Motor neuron (in vitro differentiated cells): ENCODE measurements at places on chromosomes 5 and 9.
A peak's percentile ranks its signal among the peaks of the same experiment; 100 is the strongest.

DNA sequence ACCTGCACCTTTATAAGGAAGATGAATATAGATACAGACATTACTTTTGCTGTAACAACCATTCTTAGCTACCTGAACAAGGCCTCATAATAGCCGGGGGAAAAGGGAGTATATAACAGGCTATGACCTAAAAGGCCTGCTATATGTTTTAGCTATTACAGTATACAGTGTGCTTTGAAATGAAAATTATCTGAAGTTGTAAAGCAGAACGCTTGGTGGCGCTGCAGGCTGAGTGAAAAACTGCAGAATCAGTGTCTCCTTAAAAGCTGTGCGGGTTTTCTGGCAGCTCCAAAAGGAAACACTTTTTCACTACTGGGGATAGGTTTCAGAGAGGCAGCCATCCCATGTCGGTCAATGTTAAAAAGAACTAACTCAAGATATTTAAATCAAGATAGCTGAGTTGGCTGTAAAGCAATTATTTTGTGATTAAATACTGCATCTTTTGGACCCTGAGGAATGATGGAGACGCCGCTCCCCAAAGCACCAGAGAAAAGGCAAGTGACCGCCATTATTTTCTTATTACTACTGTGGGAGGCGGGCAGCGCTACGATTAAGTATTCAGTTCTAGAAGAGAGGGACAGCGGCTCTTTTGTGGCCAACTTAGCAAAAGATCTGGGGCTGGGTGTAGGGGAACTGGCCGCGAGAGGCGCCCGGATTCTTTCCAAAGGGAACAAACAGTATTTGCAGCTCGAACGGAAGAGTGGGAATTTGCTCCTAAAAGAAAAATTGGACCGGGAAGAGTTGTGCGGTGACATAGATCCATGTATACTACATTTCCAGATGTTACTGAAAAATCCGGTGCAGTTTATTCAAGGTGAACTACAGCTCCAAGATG is 5.9 kb downstream of the PCDHB6 start:
- ATAC-seq, result no peak

DNA sequence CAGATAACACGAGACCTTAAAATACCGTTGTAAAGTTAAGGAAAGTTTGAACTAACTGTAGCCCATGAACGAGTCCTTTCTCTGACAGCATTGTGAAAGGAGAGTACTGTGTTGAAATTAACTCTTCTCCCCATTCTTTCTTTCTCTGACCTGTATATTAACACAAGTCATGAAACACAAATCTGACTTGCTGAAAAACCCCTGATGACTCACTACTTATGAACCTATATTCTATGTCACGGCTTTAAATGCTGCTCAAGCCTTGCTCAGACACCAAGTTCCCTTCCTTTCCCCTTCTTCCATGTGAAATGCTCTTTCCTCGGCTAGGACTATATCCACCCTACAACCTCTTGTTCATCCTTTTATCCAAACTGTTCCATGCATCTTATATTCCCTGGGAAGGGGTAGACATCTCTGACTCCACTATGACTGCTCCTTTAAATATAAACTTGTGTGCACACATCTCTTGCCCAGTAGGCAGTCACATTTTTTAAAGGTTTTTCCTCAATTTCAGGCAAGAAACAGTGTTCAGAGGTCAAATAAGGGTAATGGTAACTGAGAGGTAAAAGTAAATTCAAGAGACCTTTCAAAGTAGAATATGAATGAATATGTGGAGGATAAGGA is 142.9 kb downstream of the NFIB start:
- no peak for ATAC-seq

DNA sequence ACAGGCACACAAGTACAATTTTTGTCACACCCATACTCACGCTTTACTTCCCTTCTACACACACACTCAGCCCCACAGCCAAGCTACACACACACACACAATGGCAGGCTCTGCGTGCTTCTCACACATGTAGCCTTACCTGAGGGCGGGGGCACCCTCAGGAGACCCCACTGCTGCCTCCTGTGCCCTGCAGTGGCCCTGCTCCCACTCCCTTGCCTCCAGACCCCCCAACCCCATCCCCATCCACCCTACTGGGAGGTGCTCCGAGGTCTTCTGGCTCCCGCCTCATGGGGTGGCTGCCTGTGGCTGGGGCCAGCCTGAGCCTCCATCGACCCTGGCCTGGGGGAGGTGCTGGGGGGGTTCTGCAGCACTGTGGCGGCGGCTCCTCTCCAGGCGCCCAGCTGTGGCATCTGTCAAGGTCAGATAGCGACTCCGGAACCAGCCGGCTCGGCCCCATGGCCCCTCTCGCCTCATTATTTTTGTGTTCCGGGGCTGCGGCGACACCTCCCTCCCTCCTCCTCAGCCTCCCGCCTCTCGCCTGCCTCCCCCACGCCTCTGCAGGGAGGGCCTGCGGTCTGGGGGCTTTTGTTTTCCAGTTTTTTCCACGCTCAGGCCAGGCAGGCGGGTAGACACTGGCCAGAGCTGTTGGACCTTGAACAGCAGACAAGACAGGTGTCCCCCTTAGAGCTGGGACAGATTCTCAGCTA is 21.7 kb downstream of the CXXC5 start:
- peak; percentile 73 for ATAC-seq

- no peak for ATAC-seq
Measured at GRCh38 chr5:65326922-65327321, 154.8 kb downstream of the ADAMTS6 start.

- no peak for ATAC-seq
Measured at GRCh38 chr9:126000731-126001580, 253.8 kb downstream of the PBX3 start.

GRCh38 chr5:55234121-55234700 is 803 bp upstream of the CCNO start:
- ATAC-seq, result peak; percentile 11

- ATAC-seq, result no peak
Measured at GRCh38 chr5:97119007-97119390, 23.4 kb downstream of the LIX1 start.

DNA sequence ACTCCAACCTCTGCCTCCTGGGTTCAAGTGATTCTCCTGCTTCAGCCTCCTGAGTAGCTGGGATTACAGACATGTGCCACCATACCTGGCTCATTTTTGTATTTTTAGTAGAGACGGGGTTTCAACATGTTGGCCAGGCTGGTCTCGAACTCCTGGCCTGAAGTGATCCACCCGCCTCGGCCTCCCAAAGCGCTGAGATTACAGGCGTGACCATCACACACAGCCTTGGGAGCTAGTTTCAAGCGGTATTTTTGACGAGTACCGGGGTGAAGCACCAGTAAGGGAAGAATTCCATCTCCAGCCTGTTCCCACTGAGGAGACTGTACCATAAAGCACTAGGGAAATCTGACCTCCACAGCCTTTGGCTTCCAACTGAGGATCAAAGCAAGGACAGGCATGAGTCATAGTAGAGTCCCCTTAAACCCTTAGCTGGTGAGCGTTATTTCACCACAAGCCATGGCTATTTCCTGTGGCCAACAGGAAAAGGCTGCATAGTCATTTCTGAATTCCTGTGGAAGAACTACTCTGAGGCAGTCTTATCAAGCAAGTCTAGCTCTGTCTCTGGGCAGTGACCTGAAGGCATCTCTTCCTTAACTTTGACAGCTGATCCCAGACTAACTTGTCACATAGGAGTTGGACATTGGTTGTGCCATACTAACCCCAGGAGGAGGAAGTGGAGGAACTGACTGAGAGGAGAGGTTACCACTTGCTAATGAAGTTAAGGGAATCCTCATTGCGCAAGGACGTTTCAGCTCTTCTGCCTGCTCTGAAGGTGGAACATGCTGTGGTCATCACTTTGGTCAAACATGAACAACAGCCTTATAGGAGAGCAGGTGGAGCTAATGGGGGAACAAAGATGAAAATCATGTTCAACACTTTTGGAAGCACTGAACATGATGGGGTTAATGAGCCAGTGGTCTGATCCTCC is 85.8 kb upstream of the DMRT1 start:
- ATAC-seq, result no peak

DNA sequence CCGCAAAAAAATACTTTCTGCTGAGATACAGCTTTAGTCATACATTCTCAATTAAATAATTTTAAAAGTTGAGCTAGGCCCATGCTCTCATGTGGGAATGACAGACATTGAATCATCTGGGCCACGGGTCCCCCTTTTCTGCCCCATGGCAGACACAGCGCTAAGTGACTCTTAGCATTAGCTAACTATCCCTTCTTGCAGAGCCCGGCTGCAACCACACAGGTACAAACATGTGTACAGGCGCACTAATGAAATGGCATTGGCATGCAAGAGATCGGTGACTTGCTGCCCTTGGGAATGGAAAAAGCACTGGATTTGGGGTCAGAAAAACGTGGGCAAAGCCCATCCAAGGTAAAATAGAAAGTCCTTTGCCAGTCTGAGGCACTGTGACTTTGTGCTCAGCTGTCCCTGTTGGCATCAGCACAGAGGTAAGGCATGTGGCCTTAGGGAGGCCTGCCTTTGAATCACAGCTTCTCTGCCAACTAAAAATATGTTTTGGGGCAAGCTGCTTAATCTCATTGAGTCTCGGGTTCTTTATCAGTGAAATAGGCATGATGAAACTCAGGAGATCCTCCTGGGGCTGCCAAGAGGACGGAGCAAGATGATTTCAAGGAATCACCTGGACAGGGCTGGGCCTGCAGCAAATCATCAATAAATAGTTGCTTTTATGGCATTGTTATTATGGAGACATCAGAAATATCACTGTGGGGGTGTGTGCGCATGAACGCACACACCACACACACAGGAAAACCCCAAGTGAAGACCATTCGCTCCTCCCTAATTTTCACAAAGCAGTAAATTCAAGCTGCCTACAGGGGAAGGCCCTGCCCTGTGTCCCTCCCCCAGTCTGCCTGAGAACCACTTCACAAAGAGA is 54.2 kb downstream of the WHRN start:
- ATAC-seq, result no peak

DNA sequence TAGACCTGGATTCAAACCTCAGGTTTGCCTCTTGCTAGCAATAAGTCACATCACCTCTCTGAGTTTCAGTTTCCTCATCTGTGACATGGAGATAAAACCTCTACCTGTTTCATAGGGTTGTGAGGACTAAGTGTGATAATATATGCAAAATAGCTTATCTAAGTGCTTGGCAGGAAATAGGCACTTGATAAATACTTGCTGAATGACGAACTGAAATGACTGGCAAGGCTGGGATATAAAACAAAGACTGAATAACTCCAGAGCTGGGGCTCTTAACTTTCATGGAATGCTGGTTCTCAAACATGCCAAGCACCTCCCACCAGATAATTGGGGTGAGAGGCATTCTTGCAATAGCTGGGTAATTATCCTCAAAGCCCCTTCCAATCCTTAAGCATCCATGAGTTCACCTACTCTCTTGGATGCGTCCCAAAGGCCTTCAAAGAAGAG is 87.6 kb downstream of the ADRB2 start:
- no peak for ATAC-seq

DNA sequence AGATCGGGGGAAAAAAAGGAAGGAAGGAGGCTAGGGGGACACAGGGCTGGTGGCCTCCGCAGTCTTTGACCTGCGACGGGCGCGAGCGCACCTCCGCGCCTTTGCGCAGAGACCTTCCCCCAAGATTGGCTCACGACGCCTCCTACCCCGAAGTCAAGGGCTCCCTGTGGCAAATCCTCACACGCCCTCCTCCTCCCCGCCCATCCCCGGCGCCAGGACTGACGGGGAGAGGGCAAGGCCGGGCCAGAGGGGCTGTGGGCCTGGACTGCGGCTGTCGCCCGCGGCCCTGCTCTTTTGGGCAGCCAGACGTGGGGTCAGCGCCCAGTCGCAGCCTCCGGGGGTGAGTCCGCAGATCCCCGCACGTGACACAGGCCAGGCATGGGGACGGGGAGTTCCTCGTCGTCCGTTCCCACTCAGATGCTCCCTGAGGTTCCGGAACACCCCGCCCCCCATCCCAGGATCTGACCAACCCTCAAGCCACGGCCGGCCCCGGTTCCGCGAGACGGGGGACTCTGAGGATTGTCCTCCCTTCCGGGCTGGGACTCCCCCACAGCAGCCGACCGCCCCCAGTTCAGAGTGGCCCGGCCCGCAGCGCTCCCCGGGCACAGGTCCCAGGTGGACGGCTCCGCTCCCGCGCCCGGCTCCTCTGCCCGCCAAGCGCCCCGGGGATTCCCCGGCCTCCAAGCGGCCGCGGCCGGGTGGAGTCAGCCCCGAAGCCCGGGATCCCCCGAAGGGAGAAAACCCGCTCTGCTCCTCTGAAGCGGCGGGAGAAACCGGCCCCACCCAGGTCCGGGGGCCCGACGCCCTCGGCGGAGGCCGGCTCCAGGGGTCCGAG is 543 bp upstream of the ANKRD33B start:
- peak; percentile 68 for ATAC-seq

DNA sequence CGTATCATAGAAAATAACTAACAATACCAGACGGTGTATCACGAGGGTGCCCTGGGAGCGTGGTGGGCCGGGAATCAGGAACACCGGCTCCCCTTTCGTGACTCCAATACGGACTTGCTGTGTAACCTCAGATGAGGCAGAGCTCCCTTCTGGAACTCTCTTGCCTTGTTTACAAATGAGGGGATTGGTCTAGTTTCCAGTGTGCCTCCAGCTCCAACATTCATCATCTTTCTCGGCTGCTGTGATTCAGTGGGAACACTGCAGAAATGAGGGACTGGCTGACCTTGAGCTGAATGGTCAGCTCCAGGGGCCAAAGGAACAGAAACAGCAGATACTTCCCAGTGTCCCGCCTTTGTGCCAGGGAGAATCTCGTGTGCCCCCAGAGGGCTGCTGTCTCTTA is 22.6 kb upstream of the TGFBI start:
- no peak for ATAC-seq

GRCh38 chr9:97723819-97724218 is 26.7 kb upstream of the XPA start:
- ATAC-seq, result no peak

DNA sequence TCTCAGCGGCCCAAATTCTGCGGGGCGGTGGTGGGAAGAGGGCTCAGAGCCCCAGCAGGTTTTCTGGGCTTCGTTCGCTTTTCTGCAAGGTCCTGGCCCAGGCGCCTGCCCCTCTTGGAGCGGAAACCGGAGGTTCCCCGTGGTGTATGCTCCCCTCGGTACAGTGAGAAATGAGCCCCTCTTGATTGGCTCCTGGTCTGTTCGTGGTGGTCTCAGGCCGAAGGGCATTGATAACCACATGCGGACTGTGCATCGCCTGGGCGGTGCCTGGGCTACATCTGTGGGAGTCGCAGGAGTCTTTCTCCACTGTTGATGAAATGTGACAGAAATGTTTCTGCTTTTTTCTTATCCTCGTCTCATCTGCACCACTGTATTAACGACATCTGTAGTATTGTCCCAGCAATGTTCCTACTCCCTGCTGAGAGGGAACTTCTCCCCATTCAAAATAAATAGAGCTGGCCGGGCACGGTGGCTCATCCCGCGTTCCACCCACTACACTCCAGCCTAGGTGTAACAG is 682 bp downstream of the MAN1B1 start:
- ATAC-seq, result no peak

- ATAC-seq, result peak; percentile 47
Measured at GRCh38 chr9:34256104-34256503, 73.0 kb downstream of the KIF24 start.

- ATAC-seq, result no peak
Measured at GRCh38 chr9:22045423-22045822, 36.3 kb upstream of the CDKN2B start.
